Cerebellar nuclear complex (tissue), 1 donor: ENCODE measurements at places on chromosomes 13 and 19.

GRCh38 chr13:48093588-48093987 lies 1.3 kb downstream of the MED4 start:
- no peak for DNase-seq

GRCh38 chr19:1427221-1427920 lies 10.8 kb upstream of the RPS15 start:
- DNase-seq: no peak

GRCh38 chr19:40716031-40716481 lies 630 bp downstream of the COQ8B start:
- DNase-seq: no peak

- DNase-seq: no peak
Measured at GRCh38 chr19:17205237-17206140, 9.7 kb upstream of the USE1 start.

- no peak for DNase-seq
Measured at GRCh38 chr13:32136716-32137115, 105.1 kb downstream of the FRY start.
